Left colon (tissue), 2 donors: ENCODE measurements at places on chromosomes 7 and 10. TPM values are rescaled to one million over a fixed set of nuclear protein-coding genes. Genes with fewer than 3 reads are reported as not detected.
A peak's percentile ranks its signal among the peaks of the same experiment; 100 is the strongest.

GRCh38 chr10:122864194-122864592 lies 15.2 kb downstream of the FAM24B start:
- DNase-seq: no peak

- peak; percentile 38 for DNase-seq
Observed at GRCh38 chr7:3065724-3066143, 22.1 kb upstream of the CARD11 start.

DNA sequence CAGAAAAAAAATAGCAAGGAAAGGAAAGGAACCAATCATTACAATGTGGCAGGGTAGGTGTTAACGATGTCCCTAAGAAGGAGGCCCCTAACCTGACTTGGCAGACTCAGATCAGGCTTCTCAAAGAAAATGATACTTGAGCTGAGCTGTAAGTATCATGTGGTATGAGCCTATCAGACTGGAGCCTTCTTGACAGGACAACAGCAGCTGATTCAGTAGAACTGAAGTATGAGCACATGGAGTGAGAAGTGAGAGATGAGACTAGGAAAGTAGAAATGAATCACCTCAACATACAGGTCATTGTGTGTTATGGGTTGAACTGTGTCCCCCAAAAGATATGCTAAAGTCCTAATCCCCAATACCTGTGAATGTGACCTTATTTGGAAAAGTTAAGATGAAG lies 66.3 kb downstream of the MTERF1 start:
- DNase-seq: no peak

The UBTD1 gene
- total RNA-seq: 2.4 TPM

The GIMAP6 gene
- total RNA-seq: 8.5 TPM
